ENCODE measurements at places on chromosomes 4 and X.

- DNase-seq = no peak
Observed at GRCh38 chr4:52862639-52863161, 583 bp downstream of the RASL11B start.

GRCh38 chr4:147927377-147928137 is 195.7 kb downstream of the ARHGAP10 start:
- DNase-seq = no peak

DNA sequence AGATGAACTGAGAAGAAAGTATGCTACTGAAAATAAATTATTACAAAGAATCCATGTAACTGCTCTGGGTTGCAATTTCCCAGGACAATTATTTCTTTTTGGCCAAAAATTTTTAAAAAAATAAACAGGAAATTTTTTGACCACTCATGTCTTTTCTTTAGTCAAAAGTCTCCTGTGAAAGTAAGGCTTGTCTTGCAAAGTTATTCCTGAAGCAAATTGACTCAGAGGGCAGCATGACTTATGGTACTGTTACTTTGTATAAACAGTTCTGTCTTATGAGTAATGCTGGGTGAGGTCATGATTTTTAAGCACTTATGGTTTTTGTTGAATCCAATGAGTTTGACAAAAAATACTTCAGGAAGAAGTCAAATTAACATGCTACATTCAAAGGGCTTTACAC is 292.8 kb upstream of the ARSJ start:
- DNase-seq = peak; percentile 90

DNA sequence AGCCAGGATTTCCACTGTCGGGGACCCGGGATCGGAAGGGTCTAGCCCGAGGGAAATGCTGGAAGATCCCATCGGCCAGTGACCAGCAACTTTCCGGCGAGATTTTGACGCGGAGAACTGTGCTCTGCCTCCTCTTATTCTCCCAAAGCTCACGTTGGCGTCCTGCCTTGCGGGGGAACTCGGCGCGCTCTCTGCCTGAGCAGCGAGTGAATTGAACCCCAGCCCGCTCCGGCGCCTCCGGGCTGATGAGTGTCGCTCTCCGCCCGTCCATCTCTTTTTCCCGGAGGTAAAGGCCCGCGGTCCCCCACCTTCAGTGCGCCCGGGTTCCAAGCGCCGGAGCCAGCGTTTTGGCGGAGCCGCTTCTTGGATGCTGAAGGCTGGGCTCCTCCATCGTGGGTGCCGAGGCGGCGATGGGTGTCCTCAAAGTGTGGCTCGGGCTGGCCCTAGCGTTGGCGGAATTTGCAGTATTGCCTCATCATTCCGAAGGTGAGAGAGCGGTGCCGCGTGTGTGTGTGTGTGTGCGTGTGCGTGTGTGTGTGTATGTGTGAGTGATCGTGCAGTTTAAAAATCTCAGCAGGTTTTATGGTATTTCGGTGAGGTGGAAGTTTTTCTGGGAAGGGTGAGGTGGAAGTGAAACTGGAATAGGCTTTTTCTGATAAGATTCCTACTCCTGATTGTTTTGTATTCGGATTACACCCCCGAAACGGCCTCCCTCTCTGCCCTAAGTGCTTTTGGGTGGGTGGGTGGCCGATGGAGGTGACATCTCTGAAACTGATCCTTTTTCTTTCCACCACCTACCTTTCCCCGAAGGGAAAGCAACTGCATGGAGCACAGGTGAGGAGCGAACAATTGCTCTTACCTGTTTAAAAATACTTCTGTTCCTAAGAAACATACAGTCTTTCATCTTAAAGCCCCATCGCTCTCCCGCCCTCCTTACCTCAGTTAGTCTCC is 752 bp downstream of the FRAS1 start:
- no peak for DNase-seq

GRCh38 chrX:13695601-13696115 is 6.7 kb downstream of the RAB9A start:
- no peak for DNase-seq

- no peak for DNase-seq
Observed at GRCh38 chr4:56302760-56303159, 84.5 kb downstream of the AASDH start.

DNA sequence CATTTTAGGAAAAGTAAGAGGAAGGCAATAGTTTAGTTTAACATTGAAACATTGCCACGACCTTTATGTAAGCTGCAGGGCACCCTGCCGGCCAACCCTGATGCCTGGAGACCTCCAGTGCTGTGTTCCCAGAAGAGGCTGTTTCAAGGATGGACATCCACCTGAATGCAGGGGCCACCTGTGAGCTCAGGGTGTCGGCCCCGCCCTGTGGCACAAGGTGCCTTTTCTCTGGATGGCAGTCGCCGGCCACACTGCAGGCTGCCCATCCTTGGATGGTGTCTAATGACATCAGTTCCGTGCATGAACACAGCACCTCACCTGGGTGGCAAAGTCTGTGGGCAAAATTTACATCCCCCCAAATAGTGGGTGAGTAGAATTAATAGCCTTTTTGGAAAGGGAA is 180.0 kb downstream of the AFAP1 start:
- DNase-seq = no peak

DNA sequence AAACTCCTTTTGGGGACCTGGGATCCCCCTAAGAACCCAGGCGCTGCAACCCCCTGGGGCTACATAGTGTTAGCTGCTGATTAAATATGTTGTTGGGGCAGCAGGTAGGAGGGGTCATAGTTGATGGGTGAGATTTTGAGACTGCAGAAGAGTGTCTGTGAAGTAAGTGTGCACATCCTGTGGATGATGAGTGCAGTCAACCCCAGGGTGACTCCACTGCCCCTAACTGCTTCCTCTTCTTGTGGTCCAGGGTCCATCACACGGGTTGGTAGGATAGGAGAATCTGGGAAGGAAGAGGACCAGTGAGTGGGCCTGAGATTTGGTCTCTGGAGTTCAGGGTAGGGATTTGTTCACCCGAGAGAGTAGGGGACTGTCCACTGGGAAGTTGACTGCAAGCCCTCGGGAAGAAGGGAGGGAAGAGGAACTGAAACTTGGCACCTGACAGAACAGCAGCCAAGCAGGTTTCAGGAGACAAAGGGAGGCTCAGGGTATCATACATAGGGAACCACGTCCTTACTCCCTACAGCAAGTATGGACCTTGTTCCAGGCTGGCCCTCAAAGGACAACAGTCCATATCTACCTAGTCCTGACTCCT is 8.5 kb downstream of the DLG3 start:
- no peak for DNase-seq

GRCh38 chr4:177369372-177369771 is 59.7 kb downstream of the NEIL3 start:
- DNase-seq = no peak

Data from AG09309 (cell line).